Fibroblast of mammary gland (primary cell): ENCODE measurements at places on chromosomes 3 and 15.

GRCh38 chr15:40329804-40330203 lies 6.3 kb downstream of the INAFM2 start:
- DNase-seq: no peak

GRCh38 chr15:92117261-92117731 lies 263.8 kb downstream of the SLCO3A1 start:
- DNase-seq: peak; percentile 36

DNA sequence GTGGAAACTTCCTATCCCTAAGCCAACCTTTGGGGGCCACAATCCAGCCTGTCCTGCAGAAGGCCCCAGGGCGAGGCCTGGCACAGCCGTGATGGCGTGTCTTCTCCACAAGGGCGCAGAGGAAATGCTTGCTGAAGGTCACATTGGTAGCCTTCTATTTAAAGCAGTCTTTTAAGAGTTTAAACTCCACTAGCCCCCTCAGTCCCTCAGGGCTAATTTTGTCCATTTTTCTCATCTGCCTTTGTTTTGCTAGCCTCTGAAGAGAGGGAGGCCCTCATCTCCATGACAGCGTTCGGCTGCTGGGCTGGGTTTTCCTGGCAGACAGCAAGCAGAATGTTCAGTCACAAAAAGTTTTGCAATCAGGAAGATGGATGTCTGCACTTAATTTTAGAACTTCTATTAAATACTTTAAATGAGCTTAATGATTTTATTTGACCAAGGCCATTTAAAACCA lies 40.8 kb downstream of the RARB start:
- DNase-seq: peak; percentile 75

- DNase-seq: no peak
Observed at GRCh38 chr15:90191344-90191687, 9.8 kb upstream of the SEMA4B start.

DNA sequence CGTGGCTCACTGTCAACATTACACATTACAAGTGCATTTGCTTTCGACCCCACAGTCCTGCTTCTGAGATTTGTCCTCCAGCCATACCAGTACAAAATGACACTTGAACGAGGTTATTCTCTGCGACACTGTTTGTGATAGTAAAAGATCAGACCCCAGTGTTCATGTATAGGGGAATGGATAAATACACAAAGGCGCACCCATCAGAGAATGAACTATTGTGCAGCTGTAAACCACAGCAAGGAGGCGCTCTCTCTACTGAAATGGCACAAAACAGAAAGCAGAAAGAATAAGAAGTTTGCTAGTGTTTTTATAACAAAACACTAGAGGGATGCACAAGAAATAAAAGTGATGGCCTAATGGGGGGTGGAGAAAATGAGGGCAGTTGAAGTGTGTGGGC lies 4.9 kb upstream of the CHSY1 start:
- no peak for DNase-seq

DNA sequence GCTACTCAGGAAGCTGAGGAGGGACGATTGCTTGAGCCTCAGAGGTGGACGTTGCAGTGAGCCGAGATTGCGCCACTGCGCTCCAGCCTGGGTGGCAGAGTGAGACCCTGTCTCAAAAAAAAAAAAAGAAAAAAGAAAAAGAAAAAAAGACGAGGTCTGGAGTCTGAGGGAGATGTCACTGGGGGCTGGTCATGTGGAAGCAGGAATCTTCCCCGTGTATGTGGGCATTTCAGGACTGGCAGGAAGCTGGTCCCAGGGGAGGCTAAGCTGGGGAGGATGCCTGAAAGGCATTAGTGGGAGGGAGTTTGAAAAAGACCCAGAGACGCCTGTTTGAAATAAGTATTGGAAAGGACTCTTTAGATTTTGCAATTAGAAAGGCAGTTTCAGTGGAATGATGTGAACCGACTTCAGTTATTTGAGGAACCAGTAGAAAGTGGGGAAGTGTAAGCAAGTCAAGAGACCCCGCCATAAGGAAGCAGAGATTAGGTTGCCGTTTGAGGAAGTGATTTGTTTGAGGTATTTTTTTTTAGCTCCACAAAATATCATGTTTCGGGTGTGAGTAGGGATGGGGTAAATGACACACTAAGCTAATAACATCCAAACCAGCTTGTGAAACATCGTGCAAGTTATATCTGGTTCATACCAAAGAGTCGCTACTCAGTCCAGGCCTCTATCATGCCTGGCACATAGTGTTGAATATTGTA lies 55.5 kb downstream of the ST6GAL1 start:
- DNase-seq: no peak

GRCh38 chr15:96177279-96177678 lies 153.2 kb upstream of the NR2F2 start:
- no peak for DNase-seq

DNA sequence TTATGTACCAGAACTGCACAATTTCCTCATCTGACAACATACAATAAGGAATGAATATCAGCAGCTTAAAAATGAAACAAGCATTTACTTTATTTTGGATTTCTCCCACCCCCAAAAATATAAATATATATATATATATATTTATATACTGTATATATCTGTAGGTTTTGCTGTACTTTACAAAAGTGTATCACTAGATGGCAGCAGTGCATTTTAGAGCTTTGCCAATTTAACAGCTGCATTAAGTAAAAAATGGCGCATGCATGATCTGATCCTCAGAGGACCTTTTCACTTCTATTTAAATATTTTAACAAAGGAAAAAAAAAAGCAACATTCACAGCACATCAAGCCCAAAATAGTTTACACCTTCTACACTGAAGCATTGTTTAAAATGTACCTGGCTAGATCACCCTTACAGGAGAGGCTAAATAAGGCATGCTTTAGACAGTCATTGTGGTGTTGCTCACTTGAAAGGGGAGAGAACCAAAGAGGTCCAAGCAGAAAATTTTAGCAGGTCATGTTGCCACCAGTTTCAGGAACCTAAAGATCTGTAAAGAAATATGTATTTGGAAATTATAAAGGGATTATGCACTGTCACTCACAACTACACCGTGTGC lies 72.6 kb downstream of the NPTN start:
- DNase-seq: peak; percentile 84

DNA sequence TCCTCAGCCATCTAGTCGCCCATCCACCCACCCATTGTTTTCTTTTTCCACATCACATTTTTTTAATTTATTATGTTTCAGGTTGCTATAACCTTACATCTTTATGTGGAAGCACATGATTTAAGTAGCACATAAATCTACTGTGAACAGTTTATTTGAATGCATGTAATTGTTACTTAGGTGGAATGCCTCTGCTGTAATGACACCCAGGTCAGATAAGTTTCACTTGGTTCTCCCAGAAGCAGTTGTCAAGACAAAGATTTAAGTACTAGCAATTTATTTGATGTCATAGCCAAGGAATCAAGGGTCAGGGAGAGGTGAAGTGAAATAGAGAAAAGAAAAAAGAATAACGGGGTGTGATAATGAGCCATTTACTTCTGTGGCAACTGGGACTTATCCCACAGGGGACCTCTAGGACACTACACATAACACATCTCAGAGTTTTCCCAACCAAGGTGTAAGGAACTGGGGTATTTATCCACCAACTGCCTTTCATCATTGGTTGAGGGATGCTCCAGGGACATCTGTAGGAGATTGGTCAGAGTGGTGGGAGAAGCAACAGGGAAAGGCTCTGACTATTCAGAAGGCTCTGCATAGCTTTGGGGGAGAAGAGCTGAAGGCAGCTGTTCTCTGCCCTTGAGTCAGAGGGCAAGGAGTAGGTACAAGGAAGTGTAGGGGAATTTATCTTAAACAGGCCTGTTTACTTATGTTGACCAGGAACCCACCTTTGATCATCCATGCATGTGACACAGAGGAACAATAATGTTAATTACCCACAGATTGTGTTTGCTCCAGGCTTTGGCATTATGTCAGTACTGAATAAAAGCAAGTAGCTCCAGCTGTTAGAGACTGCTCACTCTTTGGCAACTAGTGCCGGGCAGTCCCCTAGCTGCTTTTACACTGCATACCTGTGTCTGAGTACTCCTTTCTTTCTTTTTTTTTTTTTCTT lies 94.8 kb downstream of the CD200R1L start:
- DNase-seq: peak; percentile 60

DNA sequence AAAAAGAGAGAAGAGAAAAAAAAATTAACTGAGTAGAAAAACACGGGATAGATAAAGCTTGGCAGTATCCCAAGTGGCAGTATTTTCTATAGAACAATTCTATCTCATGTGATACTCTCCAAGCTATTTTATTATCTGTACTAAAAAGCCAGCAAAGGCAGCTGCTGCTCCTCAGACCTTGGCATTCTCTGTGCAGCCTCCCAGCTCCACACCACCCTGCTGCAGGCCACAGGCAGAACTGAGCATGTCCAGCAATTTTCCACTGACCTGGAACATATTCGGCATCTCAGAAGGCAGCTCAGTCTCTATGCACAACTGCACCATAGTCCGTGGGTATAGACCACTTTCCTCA lies 1161.4 kb downstream of the IGSF11 start:
- no peak for DNase-seq

DNA sequence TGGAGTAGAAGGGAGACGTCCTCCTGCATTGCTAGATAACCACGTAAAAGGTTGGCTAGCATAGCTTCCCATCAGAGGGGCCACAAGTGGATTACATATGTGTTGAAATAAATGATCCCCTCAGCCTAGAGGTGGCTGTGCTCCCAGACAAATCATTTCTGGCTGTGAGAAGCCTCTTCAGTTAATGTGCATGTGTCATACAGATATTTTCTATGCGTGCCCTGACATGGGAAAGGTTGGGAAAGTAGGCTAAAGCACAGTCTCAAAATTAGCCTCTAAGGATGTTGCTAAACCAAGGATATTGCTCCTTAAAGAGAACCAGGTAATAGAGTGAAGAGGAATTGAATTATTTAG lies 17.8 kb downstream of the USP3 start:
- peak; percentile 80 for DNase-seq

DNA sequence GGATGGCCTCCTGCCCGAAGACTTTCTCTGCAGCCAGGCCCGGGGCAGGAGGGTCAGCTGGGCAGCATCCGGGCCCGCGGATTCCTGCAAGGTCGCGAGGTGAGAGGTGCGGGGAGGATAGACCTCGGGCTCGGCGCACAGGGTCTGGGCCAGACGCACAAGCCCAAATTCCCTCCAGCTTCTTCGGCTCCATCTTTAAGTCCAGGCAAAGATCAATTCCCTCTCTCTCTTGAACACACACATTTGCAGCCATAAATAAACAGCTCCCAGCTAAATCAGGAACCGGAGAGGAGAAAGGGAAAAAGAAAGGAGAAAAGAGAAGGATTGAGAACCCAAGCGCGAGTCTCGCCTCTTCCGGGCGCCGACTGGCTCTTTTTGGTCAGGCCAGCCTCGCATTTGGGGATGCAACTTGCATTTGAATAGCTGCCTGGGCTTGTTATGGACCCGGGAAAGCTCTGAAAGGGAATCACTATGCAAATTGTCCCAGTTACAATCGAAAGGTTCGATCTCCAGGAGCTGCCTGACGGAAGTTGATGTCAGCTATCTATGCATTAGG lies 14.5 kb upstream of the ONECUT1 start:
- no peak for DNase-seq

GRCh38 chr3:195302431-195302830 lies 31.5 kb upstream of the XXYLT1 start:
- DNase-seq: no peak

- no peak for DNase-seq
Observed at GRCh38 chr3:128473180-128473519, 6.5 kb upstream of the DNAJB8 start.

- DNase-seq: no peak
Observed at GRCh38 chr3:115169808-115170207, 22.7 kb upstream of the ZBTB20 start.

- DNase-seq: peak; percentile 47
Observed at GRCh38 chr15:64046421-64047153, at the start of gene DAPK2. TSS of gene DAPK2 (minus strand) at chr15:64046485. CDS start at chr15:64040261, 6,224 bp downstream.

- no peak for DNase-seq
Observed at GRCh38 chr3:137343283-137343682, 385.5 kb downstream of the IL20RB start.

DNA sequence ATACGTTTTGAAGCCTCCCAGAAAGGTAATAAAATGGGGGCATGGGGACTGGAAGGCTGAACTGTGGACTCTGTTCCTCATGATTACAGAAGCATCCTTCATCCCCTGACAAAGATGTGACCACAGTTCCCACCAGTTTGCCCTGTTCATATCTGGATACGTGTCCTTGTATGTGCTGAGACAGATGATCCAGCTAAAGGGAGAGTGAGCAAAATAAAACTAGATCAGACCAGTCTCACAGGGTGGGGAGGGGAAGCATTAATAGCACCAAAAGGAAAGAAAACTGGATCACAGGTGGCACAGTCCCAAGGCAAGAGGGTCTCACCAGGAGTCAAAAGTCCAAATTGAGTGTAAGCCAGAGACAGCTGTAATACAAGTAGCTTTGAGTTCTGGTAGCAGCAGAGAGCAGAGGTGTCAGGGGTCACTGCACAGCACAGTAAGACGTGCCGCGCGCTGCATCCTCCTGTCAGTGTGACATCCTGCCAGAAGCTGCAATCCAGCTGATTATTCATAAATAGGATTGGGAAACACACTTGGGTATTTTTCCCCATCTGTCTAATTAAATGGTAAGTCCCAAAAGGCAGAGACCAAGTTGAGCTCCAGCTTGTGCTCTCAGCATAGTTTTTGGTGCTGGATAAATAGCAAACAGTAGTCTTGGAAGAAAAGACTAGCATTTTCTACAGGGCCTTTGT lies 560.0 kb upstream of the CFAP20DC start:
- DNase-seq: peak; percentile 68

DNA sequence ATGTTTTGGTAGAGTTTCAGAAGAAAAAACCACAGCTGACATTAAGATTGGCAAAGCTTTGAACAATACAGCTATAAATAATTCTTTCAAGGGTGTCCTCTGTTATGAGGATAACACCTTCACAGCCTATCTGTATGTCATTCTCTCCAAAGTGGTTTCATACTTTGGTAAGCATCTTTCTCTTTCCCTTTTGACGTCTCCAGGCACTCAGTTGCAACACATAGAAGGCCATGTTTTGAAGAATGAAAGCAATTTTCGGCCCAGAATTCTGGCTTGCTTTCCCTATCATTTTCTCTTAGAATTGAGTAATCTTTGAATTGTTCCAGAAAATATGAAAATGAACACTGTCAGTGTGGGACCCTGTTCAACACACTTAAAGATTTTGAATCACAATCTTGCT lies 200.0 kb upstream of the CBLB start:
- DNase-seq: peak; percentile 41
